T1000 (cell line): ENCODE measurements at places on chromosomes 6 and 20.

GRCh38 chr6:15246217-15246665 is 372 bp downstream of the JARID2 start:
- DNase-seq = no peak

GRCh38 chr6:167849846-167850459 is 23.2 kb downstream of the AFDN start:
- no peak for DNase-seq

GRCh38 chr6:105401247-105402089 is 1.4 kb downstream of the PREP start:
- no peak for DNase-seq

DNA sequence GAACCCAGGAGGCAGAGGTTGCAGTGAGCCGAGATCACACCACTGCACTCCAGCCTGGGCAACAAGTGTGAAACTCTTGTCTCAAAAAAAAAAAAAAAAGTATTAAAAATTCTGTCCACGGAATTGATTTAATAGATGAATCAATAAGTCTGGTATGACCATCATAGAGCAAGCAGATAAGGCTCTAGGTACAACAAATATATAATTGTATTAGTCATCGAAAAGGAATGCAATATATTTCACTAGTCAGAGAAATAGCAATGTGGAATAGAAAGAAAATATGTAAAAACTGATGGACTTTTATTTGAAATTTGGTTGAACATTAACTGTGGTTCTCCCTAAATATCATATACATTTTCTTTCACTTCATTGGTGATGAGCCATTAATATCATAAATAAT is 476.8 kb upstream of the AGPAT4 start:
- DNase-seq = no peak

DNA sequence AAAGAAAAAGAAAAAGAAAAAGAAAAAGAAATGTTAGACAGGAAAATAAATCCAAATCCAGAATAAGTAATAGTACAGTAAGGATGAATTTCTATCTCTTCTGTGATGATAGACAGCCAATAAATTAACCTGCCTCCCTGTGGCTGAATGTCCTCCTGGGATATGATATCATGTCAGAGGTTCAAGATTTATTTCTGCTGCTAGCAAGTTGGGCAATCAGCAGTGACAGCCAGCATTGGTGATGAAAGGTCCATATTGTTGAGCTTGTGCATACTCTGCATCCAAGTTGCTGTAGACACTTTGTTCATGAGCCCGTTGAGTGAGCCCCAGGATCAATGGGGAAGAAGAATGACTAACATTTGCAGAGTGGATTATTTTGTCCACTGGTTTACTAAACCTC is 44.9 kb upstream of the CEP85L start:
- DNase-seq = no peak

DNA sequence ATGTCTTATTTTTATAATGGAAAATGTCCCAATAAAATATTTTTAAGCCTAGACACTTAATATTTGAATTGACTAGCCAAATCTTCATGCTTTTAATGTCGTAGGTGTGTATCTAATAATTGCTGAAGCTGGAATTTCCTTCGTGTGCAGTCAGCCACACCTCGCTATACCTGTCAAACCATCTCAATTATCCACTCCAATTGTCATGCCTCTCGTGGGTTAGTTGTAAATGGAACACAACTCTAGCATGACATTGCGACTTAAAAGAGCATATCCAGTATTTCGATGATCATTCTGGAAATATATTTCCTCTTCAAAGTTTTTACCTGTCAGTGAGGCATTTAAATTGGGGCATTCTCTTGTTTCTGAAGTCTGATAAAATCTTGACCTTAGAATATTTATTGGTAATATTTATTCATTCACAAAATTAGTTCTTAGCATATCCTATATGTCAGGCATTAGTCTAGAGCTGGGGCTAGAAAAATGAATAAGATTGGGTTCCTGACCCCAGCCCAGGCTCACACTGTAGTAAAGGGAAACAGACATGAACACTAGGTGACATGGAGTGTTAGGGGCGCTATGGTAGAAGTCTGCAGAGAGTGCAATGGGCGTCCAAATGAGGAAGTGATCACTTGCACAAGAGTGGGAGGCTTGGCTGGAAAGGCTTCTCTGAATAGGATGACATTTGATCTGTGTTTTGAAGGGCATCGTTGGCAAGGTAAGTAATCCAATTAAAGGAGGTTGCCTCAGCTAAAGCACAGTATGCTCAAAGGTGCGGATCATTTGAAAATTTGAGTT is 11.0 kb upstream of the CFAP206 start:
- no peak for DNase-seq
